Activated CD4-positive, alpha-beta T cell treated with anti-CD3 and anti-CD28 coated beads, Interleukin-2, amount 10 ng/mL, durations not matched to agents 24 days and 14 days (primary cell): ENCODE measurements at places on chromosomes 1 and 21. TPM values are rescaled to one million over a fixed set of nuclear protein-coding genes. Genes with fewer than 3 reads are reported as not detected.

UTS2 gene
- not detected in 2 replicates for total RNA-seq

VAMP3 gene
- 23.8 and 24.7 TPM in 2 replicates for total RNA-seq

MAN1C1 gene
- total RNA-seq = 2.2 and 2.9 TPM in 2 replicates

RO60 gene
- 70.2 and 70.9 TPM in 2 replicates for total RNA-seq

MIXL1 gene
- not detected in 2 replicates for total RNA-seq

WRAP73 gene
- total RNA-seq = 41.3 and 44.7 TPM in 2 replicates

MFN2 gene
- total RNA-seq = 84.6 and 88.7 TPM in 2 replicates

C1orf87 gene
- not detected in 2 replicates for total RNA-seq

NPR1 gene
- 0.05 and 0.09 TPM in 2 replicates for total RNA-seq

DNA sequence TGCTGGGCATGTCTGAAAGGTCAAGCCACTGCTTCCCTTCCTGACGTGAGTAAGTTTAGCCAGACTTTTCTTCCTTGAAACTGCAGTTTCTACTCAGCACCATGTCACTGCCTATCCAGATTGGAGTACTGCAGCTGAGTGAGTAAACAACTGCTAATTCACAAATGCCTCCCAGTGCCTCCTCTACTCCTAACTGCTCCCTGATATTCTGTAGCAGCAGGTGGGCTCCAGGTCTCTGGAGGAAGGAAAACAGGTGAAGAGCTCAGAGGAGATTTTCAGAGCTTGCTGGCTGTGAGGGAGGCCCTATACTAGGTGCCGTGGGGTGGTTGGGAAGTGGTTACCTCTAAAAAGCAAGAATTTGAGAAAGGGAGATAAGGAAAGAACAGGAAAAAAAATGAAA, 96.5 kb downstream of the KIF14 start:
- H3K27me3 ChIP-seq = peaks cover 2% of the 10 kb centered on the region
- H3K4me1 ChIP-seq = no peaks in the 10 kb centered on the region
- no peak for DNase-seq
- no peaks in the 10 kb centered on the region for H3K36me3 ChIP-seq
- H3K27ac ChIP-seq = no peak overlapping the region

DNA sequence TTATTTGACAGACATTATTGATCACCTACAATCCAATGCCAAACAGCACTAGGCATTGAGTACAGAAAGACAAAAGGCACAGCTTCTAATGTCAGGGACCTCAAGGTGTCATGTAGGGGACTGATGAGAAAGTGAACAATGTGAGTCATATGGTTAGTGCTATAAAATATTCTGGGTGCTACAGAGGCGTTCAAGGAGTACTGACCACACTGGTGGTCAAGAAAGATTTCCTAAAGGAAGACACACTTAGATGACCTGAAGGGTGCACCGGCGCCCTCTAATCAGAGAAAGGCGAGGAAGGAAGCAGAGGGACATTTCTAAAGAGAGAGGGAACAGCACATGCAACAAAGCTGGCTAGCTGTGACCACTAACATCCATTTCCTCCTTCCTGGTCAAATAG, 64.9 kb upstream of the F3 start:
- H3K36me3 ChIP-seq = no peaks in the 10 kb centered on the region
- H3K27me3 ChIP-seq = peaks cover 8% of the 10 kb centered on the region
- no peak overlapping the region for H3K4me3 ChIP-seq
- peaks cover 10% of the 10 kb centered on the region for H3K4me1 ChIP-seq
- no peak overlapping the region for H3K27ac ChIP-seq

GRCh38 chr1:17403081-17403480, 31.1 kb downstream of the PADI6 start:
- H3K36me3 ChIP-seq = peaks cover 14% of the 10 kb centered on the region
- no peak for DNase-seq
- H3K27me3 ChIP-seq = no peaks in the 10 kb centered on the region
- H3K4me1 ChIP-seq = no peaks in the 10 kb centered on the region

GRCh38 chr1:246785494-246786111, 61.4 kb downstream of the SCCPDH start:
- no peak for DNase-seq
- H3K36me3 ChIP-seq = no peaks in the 10 kb centered on the region
- H3K4me1 ChIP-seq = peaks cover 14% of the 10 kb centered on the region
- H3K27me3 ChIP-seq = no peaks in the 10 kb centered on the region

GRCh38 chr1:109885589-109885988, 25.1 kb upstream of the CSF1 start:
- H3K27me3 ChIP-seq = no peaks in the 10 kb centered on the region
- H3K36me3 ChIP-seq = no peaks in the 10 kb centered on the region
- no peak overlapping the region for H3K4me3 ChIP-seq

DNA sequence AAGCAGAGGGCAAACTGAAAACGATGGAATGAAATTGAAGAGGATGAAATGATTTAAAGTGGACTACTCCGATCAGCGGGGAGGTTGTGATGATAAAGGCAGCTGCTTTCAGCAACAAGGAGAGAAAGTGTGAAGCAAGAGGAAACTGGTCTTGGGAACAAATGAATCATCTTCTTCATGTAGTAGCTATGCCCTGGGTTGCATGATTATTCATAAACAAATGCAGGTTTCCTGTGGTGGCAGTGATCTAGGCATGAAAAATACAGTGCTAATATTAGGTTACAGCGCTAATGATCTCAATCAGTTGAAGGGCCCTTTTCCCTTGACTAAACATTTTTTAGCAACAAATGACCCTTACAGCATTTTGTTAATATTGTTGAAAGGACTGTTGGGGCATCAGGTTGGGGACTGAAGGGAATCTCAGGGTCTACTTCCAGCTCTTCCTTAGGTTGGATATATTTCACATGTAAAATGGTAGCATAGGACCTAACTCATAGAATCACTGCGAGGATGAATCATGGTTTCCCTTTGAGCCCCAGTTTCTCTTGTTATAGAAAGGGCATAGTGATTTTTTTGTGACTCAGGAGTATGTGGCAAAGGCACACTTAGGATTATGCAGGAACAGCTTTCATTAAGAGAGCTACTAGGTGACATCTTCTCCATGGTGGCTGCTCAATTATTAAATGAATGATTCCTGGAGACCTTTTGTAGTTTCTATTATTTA, 1.9 kb upstream of the ZFYVE9 start:
- DNase-seq = peak; percentile 68
- peak overlapping the region; percentile 2 for H3K4me3 ChIP-seq
- H3K27me3 ChIP-seq = peaks cover 29% of the 10 kb centered on the region

GRCh38 chr1:37323486-37324377, 150.6 kb upstream of the ZC3H12A start:
- H3K27ac ChIP-seq = no peak overlapping the region
- no peak overlapping the region for H3K4me3 ChIP-seq
- DNase-seq = peak; percentile 65
- H3K27me3 ChIP-seq = peaks cover 7% of the 10 kb centered on the region
- no peaks in the 10 kb centered on the region for H3K36me3 ChIP-seq

DNA sequence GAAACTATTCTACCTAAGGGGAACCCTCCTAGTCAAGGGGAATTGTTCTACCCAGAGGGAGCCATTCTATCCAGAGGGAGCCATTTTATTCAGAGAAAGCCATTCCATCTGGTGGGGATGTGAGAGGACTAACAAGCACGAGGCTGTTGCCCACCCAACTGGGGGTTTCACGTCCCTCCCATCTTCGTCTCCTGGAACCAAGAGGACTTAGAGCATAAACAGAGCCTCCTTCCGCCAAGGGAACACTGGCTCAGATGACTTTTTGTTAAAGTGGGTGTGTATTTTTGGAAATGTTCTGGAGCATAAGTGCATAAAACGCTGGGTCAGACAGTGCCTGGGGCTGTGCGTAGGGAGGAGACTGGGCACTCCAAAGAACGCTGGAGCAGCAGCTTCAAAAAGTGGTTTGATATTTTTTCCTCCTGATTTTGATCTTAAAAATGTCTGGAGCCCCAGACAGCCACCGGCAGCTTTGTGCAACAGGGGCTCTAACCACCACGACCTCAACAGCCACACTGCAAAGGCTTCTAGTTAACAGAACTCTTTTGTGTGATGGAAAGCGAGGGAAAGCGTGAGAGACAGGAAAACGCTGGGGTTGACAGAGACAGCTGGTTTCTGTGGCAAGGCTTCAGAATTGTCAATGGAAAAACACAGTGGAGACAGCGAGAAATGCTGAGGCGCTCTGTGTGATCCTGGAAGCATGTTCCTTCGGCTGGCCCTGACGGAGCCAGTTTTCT, 363.6 kb upstream of the CAMK1G start:
- H3K4me1 ChIP-seq = no peaks in the 10 kb centered on the region
- no peak for DNase-seq

DNA sequence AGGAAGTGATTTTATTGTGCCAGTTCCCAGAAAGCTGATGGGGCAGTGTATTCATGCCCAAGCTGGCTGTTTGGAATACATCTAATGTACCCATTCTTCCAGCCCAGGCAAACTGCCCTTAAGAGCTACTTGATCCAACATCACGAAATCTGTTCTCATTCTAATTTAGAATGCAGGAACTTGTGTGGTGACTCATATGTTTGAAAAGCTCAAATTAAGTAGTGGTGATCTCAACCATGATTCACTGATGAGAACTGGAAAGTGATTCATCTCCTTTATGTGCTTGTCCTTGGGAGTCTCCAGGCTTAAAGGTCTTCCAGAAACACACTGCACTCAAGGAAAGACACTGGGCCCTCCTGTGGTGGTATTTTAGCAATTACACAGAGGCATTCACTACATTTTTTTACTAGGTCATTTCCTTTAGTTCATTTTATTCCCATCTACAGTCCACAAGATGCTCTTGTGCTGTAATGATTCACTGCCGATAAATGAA, 65.4 kb downstream of the RPE65 start:
- no peak overlapping the region for H3K27ac ChIP-seq
- DNase-seq = no peak
- peaks cover 1% of the 10 kb centered on the region for H3K4me1 ChIP-seq
- no peak overlapping the region for H3K4me3 ChIP-seq
- no peaks in the 10 kb centered on the region for H3K36me3 ChIP-seq

- H3K4me1 ChIP-seq = peaks cover 5% of the 10 kb centered on the region
- no peaks in the 10 kb centered on the region for H3K27me3 ChIP-seq
- no peak overlapping the region for H3K27ac ChIP-seq
- H3K4me3 ChIP-seq = no peak overlapping the region
- peaks cover 48% of the 10 kb centered on the region for H3K36me3 ChIP-seq
Measured at GRCh38 chr1:108182959-108183700, 17.0 kb downstream of the SLC25A24 start.

- H3K36me3 ChIP-seq = no peaks in the 10 kb centered on the region
- no peaks in the 10 kb centered on the region for H3K4me1 ChIP-seq
- no peak overlapping the region for H3K4me3 ChIP-seq
- no peak overlapping the region for H3K27ac ChIP-seq
- H3K27me3 ChIP-seq = no peaks in the 10 kb centered on the region
- DNase-seq = no peak
Measured at GRCh38 chr21:27569091-27569490, 602.2 kb upstream of the ADAMTS5 start.

DNA sequence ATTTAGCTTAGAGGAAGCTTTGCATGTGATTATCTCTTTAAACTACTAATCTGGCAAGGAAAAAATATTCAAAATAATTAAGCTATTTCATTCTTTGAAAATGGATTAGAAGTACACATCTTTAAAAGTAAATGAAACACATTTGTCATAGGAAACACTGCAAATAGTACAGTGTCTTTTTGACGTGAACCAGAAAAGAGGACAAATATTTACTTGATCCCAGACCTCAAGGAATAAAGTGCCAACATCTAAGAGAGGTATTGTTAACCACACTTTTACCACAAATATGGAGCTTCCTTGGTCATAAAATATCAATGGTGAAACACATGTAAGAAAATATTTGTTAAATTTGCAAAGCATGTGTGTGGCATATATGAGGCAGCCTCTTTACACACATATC, 159.9 kb downstream of the SNX7 start:
- H3K27me3 ChIP-seq = no peaks in the 10 kb centered on the region
- no peaks in the 10 kb centered on the region for H3K4me1 ChIP-seq
- H3K36me3 ChIP-seq = no peaks in the 10 kb centered on the region
- no peak overlapping the region for H3K27ac ChIP-seq

DNA sequence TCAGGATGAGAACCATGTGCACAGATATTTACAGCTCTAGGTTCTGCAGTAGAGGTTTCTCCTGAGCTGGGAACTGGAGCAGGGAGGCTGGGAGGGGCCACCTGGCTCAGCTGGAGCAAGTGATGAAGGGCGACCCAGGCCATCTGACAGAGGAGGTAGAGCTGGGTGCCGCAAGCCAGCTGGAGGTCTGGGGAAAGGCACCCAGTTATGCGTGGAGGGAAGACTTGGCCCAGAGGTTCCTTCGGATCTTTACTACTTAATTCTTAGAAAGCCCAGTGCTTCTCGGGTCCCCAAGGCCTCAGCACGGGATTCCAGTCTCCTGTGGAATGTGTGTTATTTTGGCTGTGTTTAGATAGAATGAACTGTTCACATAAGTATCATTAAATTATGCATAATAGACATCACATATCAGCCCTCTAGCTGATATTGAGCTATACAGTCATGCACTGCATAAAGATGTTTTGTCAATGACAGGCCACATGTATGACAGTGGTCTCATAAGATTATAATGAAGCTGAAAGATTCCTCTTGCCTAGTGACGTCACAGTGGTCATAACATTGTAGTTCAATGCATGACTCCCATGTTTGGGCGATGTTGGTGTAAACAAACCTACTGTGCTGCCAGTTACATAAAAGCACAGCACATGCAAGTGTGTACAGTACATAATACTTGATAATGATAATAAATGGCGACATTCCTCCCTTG, 245.1 kb downstream of the RHOU start:
- DNase-seq = no peak
- H3K4me3 ChIP-seq = no peak overlapping the region
- H3K27me3 ChIP-seq = peaks cover 3% of the 10 kb centered on the region
- H3K36me3 ChIP-seq = no peaks in the 10 kb centered on the region
- no peaks in the 10 kb centered on the region for H3K4me1 ChIP-seq

GRCh38 chr1:90704817-90705216, 12.3 kb downstream of the BARHL2 start:
- no peak overlapping the region for H3K27ac ChIP-seq
- DNase-seq = no peak
- H3K27me3 ChIP-seq = peaks cover 68% of the 10 kb centered on the region
- peaks cover 3% of the 10 kb centered on the region for H3K36me3 ChIP-seq

DNA sequence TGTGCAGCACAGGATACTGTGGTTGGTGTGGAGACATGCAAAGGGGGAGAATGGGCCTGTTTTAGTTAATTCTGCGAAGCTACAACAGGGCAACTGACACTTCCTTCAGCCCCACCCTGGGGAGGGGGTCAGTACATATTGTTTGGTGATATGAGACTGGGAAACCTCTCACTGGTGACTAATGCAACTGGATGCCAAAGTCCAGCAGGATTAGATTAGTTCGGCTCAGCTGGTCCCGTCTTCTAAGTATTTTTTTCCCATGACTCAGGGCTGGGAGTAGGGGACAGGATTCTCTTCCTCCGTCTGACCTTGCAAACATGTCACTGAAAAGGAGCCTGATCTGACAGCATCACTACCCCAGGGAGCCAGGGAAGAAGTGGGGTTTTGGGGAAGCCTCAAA, 43.0 kb downstream of the PLXNA2 start:
- H3K4me3 ChIP-seq = no peak overlapping the region
- DNase-seq = no peak
- no peaks in the 10 kb centered on the region for H3K36me3 ChIP-seq
- H3K27ac ChIP-seq = no peak overlapping the region
- H3K4me1 ChIP-seq = no peaks in the 10 kb centered on the region

GRCh38 chr1:60694980-60695379, 387.4 kb upstream of the NFIA start:
- H3K4me1 ChIP-seq = no peaks in the 10 kb centered on the region
- DNase-seq = no peak
- no peak overlapping the region for H3K4me3 ChIP-seq
- H3K27ac ChIP-seq = no peak overlapping the region

- H3K36me3 ChIP-seq = no peaks in the 10 kb centered on the region
- H3K27me3 ChIP-seq = no peaks in the 10 kb centered on the region
- H3K27ac ChIP-seq = no peak overlapping the region
- no peak for DNase-seq
- no peaks in the 10 kb centered on the region for H3K4me1 ChIP-seq
Measured at GRCh38 chr1:81664341-81664740, 136.4 kb upstream of the ADGRL2 start.
